T-helper 1 cell (primary cell): ENCODE measurements at places on chromosomes 2 and 18.

DNA sequence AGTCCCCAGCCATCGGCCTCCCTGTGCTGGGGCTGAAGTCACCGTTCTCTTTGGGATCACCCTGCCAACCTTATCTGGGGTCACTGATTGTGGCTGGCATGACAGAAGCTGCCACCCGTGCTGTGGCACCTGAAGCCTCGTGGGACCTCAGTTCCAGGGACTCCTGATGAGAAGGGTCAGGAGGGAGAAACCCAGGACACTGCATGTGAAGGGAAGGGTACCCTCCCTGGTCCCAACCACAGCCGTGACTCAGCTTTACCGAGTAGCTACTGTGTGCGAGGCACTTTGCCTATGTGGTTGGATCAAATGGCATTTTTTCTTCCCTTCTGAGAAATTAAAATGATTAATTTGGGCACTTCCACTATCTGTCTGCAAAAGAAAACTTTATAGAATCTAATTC, 64.4 kb downstream of the SP110 start:
- DNase-seq, result no peak

DNA sequence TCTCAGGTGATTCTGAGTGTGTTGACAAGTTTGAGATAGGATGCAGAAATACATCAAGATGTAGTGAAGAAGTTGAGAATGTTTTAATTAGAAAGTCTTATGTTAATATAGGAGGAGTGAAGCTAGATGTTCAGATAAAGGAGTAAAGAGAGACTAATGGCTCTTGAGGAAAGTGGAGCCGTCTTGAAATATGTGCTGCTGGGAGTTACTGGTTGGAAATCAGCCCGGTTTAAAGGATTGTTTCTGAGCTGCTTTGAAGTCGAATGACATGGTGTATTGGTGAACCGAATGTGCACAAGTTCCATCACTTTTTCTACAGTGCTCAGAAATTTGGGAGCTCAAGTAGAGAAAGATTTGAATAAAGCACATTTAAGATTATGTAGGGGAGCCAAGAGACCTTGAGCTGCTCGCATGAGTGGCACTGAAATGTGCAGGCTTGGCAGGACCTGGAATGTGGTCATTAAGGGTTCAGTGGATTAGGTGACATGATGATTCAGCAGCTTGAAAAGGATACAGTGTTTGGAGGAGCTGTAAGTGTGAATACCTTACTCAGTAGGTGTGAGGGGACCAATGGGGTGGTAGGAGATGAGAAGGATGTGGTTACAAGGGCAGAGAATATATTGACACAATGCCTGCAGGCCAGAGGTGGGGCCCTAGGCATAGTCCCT, 68.6 kb downstream of the CAB39 start:
- DNase-seq, result peak; percentile 41

DNA sequence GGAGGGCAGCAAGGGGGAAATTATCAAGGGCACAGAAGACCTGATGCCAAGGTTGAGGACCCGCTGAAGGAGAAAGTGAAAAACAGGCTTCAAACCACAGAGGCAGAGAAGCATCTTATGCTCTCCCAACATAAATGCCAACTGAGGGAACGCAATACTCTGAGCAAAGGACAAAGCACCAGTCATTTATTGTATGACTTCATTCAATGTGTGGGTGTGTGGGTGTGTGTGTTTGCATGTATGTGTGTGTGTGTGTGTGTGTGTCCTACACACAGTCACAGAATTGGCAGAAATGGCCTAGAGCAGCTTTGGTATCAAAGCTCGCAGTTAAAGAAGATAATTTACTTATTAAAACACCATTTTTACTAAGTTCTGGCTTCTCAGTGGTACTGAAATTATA, 51.4 kb downstream of the UXS1 start:
- no peak for DNase-seq

DNA sequence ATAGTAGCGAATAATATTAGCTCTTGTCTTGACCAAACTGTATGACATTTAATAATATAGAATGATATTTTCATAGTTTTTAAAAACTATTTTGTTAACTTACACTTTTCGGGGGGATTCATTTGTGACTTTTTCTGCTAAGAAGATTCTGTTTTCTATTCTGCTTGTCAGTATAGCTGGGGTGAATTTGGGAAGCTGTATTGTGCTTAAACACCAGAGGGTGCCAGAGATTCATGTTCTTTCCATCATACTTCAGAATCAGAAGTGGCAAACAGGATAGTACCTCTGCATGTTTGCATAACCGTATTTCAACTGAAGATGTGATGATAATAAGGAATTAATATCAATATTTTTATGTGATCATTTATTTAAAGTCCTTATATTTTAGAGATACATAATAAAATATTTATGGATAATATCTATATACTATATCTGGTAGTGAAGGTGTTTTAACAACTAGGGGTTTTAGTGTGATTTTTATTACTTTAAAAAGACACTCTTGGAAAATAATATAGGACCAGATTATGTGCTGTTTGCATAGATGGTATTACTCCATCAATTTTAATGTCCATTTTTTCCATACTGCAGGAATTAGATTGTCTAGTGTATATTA, 81.0 kb downstream of the TAF4B start:
- DNase-seq, result peak; percentile 15

DNA sequence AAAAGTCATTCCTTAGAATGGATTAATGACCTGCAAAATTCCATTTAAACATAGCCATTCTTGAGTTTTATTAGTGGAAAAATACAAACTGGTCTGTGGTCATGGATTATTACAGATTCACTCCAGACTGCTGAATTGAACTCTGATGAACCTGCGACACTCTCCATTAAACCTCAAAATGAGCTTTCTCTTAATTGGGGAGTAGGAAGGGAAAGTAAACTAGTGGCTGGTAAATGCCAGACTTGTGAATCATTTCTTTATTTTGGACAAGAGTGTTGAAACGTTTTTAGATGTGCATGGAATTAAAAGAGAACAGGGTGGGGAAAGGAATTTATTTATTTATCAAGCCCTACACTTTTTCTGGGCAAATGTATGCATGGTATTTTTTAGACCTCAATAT, 321.2 kb upstream of the FANCL start:
- DNase-seq, result no peak

GRCh38 chr2:166126007-166126639, 1.7 kb downstream of the SCN1A start:
- DNase-seq, result no peak

DNA sequence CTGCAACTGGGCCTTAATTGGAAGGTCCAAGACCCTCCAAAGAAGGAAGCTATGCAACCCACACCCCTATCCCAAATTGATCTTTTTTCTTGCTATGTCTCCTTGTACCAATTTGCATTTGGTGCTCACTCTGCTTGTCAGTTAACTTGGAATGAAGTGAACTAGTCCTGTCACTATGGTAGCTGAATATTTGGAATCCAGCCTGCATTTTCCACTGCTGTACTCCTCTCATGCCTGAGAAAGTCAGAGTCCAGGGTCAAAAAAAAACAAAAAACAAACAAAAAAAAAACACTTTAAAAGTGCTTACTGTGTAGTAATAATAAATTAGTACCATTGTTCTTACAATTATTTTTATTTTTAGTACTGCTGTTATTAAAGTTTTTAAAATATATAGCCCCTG, 462.8 kb upstream of the SLC8A1 start:
- DNase-seq, result no peak

DNA sequence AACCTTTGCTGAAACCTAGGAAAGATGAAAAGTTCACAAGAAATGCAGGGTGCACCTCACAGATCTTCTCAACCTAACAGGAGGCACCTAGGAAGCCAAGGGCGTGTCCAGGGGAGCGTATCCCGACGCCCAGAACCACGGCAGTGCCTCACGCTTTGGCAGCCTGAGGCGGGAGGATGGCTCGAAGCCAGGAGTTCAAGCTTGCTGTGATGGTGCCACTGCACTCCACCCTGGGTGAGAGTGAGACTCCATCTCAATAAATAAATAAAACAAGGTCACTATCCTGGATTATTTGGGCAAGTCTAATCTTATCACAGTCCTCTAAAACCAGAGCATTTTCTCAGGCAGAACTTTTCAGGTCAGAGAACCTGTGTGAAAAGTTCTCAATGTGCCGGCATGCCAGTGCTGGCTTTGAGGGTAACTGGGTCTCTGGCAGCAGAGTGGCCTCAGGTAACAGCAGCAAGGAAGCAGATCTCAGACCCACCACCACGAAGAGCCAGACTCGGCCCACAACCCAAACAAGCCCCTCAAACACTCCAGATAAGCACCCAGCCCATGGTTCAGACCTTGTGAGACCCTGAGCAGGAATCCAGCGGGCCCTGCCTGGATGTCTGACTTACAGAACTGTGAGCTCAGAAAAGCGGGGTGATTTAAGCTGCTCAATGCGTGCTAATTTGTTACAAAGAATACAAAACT, 11.7 kb downstream of the HSBP1L1 start:
- no peak for DNase-seq
